ENCODE measurements at places on chromosomes 1 and 21.
A peak's percentile ranks its signal among the peaks of the same experiment; 100 is the strongest.

DNA sequence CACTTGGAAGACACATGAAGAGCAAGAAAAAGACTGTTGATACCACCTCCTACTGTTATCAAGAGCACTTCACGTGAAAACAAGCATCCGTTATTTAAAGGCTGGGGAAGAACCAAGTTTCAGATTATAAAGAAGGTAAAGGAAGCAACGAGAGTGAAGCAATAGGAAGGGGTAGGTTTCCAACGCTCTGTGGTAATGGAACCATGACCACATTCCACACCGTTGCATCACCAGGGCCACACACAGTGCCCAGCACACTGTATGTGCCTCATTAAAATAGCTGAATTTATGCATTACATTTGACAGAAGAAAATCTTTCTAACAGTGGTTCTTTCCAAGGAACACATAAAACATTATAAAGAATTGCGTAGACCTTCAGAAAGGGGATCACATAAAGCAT lies 435.8 kb downstream of the MRPL39 start:
- no peak for DNase-seq

- DNase-seq = no peak
Observed at GRCh38 chr1:168373869-168374268, 93.2 kb downstream of the TBX19 start.

- DNase-seq = no peak
Observed at GRCh38 chr21:20169812-20170576, 828.2 kb upstream of the NCAM2 start.

- no peak for DNase-seq
Observed at GRCh38 chr1:3884966-3885365, 15.1 kb downstream of the C1orf174 start.

GRCh38 chr1:153058826-153059784 lies 1.8 kb upstream of the SPRR2A start:
- no peak for DNase-seq

DNA sequence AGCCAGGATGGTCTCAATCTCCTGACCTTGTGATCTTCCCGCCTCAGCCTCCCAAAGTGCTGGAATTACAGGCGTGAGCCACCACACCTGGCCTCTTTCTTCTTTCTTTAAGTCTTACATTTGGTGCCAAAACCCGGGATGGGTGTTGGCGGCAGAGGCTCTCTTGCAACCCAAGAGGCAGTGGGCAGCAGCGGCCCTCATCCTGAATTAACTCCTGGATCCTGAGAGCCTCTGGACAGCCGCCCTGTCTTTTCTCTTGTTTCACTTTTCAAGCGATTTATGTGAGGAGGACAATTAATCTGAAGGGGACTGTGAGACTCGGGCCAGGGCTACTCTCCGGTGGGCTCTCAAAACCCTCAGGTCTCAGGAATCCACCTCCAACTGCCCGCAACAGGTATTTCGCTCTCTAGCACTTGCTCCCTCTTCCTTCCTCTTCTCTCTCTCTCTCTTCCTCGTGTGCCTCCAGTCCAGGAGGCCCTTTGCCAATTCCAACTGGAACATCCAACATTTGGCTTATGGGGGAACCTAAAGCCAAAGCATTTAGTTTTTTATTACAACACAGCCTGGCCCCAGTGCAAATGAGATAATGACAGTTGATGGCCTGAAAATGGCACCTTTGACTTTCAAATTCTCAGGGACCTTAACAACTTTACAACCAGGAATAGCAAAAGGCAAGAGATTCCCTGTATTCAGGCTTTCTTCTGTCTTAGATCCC lies 18.1 kb upstream of the SLC2A5 start:
- DNase-seq = no peak

DNA sequence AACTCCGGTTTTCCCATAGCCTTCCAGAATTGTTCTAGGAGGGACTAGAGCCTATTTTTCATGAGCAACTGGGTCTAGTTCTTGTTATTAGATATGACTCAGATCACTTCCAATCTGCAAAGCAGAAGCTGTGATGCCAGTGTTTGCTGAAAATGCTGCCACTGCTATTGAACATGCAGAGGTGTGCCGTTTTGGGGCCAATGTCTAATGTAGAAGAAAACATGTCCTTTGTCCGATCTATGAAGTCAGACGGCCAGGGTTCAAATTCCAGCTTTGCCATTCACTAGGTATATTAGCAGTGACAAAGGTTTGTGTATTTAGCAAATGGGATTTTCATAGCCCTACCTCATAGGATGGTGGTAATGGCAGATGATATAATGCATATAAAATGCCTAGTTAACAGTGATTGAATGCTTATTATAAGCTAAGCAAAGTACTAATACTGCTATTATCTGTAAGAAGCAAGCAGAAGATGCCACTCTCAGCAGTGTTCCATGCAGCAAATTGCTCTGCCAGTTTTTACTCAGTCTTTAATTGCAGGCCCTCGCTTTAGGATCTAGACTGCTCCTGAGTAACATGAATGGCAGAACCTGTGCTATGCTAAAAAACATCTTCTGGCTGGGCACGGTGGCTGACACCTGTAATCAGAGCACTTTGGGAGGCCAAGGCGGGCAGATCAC lies 40.1 kb upstream of the CXADR start:
- no peak for DNase-seq

- peak; percentile 1 for DNase-seq
Observed at GRCh38 chr1:172821609-172822274, 162.8 kb downstream of the FASLG start.

- peak; percentile 87 for DNase-seq
Observed at GRCh38 chr1:202084791-202085681, 37.7 kb upstream of the GPR37L1 start.

- DNase-seq = no peak
Observed at GRCh38 chr1:43602990-43603389, 47.0 kb upstream of the KDM4A start.
